ENCODE measurements at places on chromosomes 16 and 17. TPM values are rescaled to one million over a fixed set of nuclear protein-coding genes. Genes with fewer than 3 reads are reported as not detected.

- peak overlapping the region; percentile 94 for H3K4me3 ChIP-seq
- H3K36me3 ChIP-seq, result peaks cover 30% of the 10 kb centered on the region
- H3K27ac ChIP-seq, result peak overlapping the region; percentile 89
- H3K4me1 ChIP-seq, result peaks cover 34% of the 10 kb centered on the region
- no peak for DNase-seq
Observed at GRCh38 chr16:30699615-30700099, 686 bp downstream of the SRCAP start.

Gene ENPP7
- 0.23 TPM for total RNA-seq

DNA sequence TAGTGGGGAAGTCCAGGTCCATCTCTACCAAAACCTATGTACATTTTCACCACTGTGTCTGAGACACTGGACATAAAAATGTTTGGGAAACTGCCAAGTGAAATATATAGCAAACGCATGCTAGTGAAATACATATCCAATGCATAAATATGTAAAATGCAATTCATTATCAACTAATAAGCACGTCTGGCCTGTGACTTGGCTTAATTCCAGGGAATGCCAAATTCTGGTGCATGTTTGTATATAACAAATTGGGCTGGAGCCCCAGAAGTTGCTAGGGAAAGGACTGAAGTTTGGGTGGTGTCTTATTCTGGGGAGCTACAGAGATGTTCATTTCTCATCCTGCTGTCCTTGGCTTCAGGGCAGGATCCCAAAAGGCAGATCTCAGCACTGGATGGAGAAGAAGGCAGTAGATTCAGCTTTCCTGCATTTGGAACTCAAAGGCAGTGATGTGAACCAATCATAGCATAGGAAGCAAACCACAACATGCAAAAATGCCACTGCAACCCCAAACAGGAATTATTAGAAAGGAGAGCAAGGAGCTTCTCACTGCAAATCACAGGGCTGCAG, 184.3 kb downstream of the HS3ST3A1 start:
- H3K4me1 ChIP-seq, result no peaks in the 10 kb centered on the region
- H3K27me3 ChIP-seq, result no peaks in the 10 kb centered on the region
- no peak overlapping the region for H3K4me3 ChIP-seq
- no peaks in the 10 kb centered on the region for H3K36me3 ChIP-seq

Gene COQ9
- 36.8 TPM for total RNA-seq

DNA sequence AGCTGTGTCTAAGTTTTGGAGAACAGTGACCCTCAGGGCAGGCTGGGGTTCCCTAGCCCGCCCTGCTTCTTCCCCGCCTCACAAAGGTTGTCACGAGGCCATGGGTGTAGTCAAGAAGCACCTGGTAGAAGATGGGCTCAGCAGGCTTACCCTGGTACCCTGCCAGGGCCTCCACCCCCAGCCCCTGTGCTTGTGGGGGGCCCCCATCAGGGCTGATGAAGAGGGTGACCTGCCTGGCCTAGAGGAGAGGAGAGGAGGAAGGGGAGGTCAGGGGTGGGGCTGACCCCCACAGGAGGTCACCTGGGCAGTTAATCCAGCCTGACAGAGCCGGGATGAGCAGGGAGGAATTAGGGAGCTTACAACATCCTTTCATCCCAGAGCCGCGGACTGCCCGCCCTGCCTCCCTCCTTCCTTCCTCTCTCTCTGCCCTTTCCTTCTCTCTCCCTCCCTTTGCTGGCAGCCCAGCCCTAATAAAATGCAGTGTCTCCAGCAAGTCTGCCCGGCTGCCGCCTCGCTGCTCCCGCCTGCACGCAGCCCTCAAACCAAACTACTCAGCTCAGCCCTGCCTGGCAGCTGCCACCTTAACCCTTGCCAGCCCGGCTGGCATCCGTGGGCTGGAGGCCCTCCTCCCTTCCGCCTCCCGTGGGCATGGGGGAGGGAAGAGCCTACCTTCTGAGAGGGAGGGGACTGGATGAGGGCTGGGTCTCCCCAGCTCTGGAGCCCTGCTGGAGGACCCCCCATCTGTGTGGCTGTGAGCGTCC, 7.2 kb downstream of the DLX3 start:
- H3K36me3 ChIP-seq, result no peaks in the 10 kb centered on the region
- H3K4me1 ChIP-seq, result peaks cover under 1% of the 10 kb centered on the region
- H3K27ac ChIP-seq, result no peak overlapping the region
- peaks cover 69% of the 10 kb centered on the region for H3K27me3 ChIP-seq
- no peak for DNase-seq
- H3K4me3 ChIP-seq, result no peak overlapping the region

- H3K4me3 ChIP-seq, result no peak overlapping the region
- H3K4me1 ChIP-seq, result no peaks in the 10 kb centered on the region
- no peaks in the 10 kb centered on the region for H3K36me3 ChIP-seq
- no peak overlapping the region for H3K27ac ChIP-seq
Observed at GRCh38 chr16:51562891-51563290, 411.8 kb upstream of the SALL1 start.

DNA sequence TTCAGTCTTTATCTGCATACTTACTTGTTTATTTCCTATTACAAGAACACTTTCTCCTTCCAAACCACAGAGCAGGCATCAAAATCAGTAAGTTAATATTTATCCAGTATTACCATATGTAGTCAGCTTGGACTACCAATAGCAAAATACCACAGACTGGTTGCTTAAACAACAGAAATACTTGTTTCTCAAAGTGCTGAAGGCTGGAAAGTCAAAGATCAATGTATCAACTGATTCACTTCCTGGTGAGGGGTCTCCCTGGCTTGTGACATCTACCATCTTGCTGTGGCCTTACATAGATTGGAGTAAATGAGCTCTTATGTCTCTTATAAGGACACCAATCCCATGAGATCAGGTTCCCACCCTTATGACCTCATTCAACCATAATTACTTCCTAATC, 2.6 kb downstream of the STXBP4 start:
- H3K36me3 ChIP-seq, result peaks cover 1% of the 10 kb centered on the region
- no peaks in the 10 kb centered on the region for H3K27me3 ChIP-seq
- H3K4me1 ChIP-seq, result peaks cover 22% of the 10 kb centered on the region
- no peak overlapping the region for H3K4me3 ChIP-seq
- H3K27ac ChIP-seq, result no peak overlapping the region
- no peak for DNase-seq

GRCh38 chr16:67814567-67814966, 7.9 kb downstream of the TSNAXIP1 start:
- H3K27ac ChIP-seq, result no peak overlapping the region
- no peak for DNase-seq
- no peaks in the 10 kb centered on the region for H3K36me3 ChIP-seq
- H3K4me3 ChIP-seq, result no peak overlapping the region
- H3K27me3 ChIP-seq, result peaks cover 5% of the 10 kb centered on the region
- H3K4me1 ChIP-seq, result peaks cover 5% of the 10 kb centered on the region

Gene GINS2
- total RNA-seq, result 61.7 TPM

DNA sequence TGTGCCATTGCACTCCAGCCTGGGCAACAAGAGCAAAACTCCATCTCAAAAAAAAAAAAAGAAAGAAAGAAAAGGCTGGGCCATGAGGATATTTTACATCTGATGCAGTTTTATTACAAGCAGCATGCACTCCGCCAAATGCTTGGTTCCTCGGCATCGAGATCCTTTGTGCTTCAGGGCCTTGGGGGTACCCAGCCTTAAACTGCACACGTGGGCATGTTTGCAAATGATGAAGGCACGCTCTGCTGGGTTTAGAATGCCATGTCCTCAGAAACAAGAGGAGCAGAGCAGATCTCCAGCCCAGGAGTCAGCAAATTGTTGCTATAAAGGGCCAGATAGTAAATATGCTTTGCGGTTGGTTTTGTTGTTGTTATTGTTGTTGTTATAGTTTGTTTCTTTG, 153.2 kb downstream of the KATNIP start:
- no peaks in the 10 kb centered on the region for H3K27me3 ChIP-seq
- no peak overlapping the region for H3K27ac ChIP-seq
- no peak for DNase-seq
- no peaks in the 10 kb centered on the region for H3K36me3 ChIP-seq
- no peaks in the 10 kb centered on the region for H3K4me1 ChIP-seq
- H3K4me3 ChIP-seq, result no peak overlapping the region

Gene CDH16
- total RNA-seq, result not detected

Gene EXOC3L1
- not detected for total RNA-seq

GRCh38 chr16:50238868-50239301, 27.5 kb upstream of the ADCY7 start:
- H3K27me3 ChIP-seq, result peaks cover 12% of the 10 kb centered on the region
- H3K4me3 ChIP-seq, result no peak overlapping the region
- no peak overlapping the region for H3K27ac ChIP-seq
- peaks cover under 1% of the 10 kb centered on the region for H3K36me3 ChIP-seq
- DNase-seq, result no peak

DNA sequence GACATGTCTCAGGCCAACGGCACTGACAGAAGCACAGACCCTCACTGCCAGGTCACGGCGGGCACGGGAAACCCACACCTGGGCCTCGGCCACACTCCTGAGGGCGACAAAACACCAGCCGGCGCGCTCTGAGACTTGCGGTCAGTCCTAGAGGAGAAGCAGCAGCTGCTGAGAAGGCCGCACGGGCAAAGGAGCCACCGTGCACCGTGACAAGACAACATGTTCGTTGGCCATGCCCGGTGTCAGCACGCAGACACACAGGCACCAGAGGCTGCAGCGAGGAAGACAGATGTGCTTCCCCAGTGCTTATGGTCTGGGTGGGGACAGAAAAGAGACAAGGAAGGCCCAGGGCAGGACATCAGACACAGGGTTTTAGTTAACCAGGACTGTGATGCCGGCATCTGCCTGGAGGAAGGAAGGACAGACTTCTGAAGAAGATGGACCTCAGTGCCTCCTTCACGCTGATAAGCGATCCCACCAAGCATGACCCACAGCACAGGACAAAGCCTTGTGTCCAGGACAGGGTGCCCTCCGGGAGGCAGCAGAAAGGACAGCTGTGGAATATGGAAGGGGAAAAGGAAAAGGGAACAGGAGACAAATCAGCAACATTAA, 84.0 kb downstream of the ANKRD11 start:
- H3K27me3 ChIP-seq, result no peaks in the 10 kb centered on the region
- peak overlapping the region; percentile 73 for H3K27ac ChIP-seq
- peaks cover 87% of the 10 kb centered on the region for H3K4me1 ChIP-seq
- no peak overlapping the region for H3K4me3 ChIP-seq
- H3K36me3 ChIP-seq, result peaks cover 5% of the 10 kb centered on the region
- DNase-seq, result no peak

Gene CCL4L2
- 56.5 TPM for total RNA-seq

Gene ARHGAP44
- not detected for total RNA-seq

DNA sequence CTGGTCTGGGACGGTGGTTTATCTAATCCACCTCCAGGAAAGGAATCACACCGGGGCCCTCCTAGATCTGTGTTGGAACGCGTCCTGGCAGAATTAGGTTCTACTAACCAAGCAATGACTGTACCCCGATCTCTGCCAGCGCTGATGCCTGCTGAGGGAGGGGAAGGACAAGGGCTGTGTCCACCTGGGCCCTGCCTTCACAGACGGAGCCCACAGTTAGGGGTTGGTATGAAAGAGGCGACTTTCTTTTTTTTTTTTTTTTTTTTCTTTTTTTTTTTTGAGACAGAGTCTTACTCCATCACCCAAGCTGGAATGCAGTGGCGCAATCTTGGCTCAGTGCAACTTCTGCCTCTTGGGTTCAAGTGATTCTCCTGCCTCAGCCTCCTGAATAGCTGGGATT, 9.9 kb upstream of the KRT19 start:
- DNase-seq, result no peak
- H3K4me3 ChIP-seq, result no peak overlapping the region
- peaks cover 22% of the 10 kb centered on the region for H3K27me3 ChIP-seq
- no peaks in the 10 kb centered on the region for H3K36me3 ChIP-seq

DNA sequence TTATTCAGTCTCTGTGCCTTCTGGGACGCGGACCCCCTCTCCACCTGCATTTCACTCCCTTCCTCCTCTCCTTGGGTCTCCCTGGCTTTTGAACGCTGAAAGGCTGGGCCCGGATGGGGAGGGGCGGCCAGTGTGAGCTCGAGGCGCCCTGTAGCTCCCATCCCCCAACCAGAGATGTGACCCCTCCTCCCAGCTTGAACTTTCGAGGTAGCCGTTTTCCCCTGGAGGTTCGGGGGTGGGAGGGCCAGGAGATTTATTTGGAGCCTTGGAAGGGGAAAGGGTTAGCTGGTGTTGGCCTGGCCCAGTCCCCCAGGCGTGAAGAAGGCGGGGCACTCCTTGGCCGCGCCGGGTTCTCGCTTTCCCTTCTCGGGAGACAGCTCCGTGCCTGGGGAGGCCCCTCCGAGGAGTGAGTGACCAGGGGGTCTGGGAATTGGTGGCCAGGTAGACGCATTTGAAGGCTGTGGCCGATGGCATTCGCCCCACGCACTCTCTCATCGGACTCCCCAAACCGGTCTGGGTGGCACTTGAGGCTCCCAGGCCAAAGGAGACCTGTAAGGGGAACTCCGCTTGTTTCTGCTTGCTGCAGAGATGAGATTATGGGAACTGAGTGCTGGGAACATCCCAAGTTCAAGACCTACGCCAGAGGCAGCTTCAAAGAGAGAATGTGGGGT, 942 bp downstream of the LDAF1 start:
- peak overlapping the region; percentile 81 for H3K4me3 ChIP-seq
- DNase-seq, result peak; percentile 41
- no peak overlapping the region for H3K27ac ChIP-seq
- H3K36me3 ChIP-seq, result peaks cover 11% of the 10 kb centered on the region
- H3K4me1 ChIP-seq, result peaks cover 20% of the 10 kb centered on the region

Gene SULT1A3
- 23.4 TPM for total RNA-seq

DNA sequence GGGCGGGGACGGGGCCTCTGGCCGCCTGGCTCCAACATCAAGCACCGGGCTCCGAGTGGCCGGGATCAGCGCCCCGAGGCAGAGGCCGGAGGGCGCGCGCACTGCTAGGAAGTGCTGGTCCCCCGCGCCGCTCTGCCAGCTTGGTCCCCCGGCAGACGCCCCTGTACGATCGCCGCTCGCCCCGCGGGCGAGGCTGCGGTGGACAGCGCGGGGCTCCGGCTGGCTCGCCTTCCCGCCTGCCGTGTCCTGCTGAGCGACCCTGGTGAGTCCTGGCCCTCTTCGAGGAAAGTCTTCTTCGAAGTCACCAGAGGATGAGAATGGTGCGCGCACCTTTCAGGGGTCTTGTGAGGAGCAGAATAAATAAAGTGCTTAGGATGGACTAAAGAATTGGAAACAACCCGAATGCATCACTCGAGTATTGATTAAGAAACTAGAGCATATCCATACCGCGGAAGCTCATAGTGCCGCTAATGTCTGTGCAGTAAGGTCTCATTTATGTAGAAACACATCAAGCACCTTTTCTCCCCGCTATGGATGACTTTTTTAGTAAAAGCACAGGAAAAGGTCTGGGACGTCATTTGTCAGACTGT, 392 bp downstream of the ZNF213 start:
- no peak for DNase-seq
- H3K27ac ChIP-seq, result peak overlapping the region; percentile 89
- peaks cover 10% of the 10 kb centered on the region for H3K36me3 ChIP-seq
- no peaks in the 10 kb centered on the region for H3K27me3 ChIP-seq

- no peak for DNase-seq
- H3K4me1 ChIP-seq, result peaks cover 5% of the 10 kb centered on the region
- peaks cover 8% of the 10 kb centered on the region for H3K27me3 ChIP-seq
Observed at GRCh38 chr16:48413272-48413671, 28.1 kb upstream of the SIAH1 start.

Gene PMFBP1
- total RNA-seq, result 2.1 TPM

- no peak overlapping the region for H3K4me3 ChIP-seq
- no peak overlapping the region for H3K27ac ChIP-seq
- no peaks in the 10 kb centered on the region for H3K36me3 ChIP-seq
Observed at GRCh38 chr16:27965801-27966200, 97.7 kb downstream of the GSG1L start.
